Activated T-helper 9 cell treated with anti-CD3 and anti-CD28 coated beads, Interleukin-2, amount 50 U/mL, for 16 hours (primary cell): ENCODE measurements at places on chromosomes 6 and 20.

GRCh38 chr6:14265049-14266021 is 147.8 kb downstream of the CD83 start:
- no peak for DNase-seq

DNA sequence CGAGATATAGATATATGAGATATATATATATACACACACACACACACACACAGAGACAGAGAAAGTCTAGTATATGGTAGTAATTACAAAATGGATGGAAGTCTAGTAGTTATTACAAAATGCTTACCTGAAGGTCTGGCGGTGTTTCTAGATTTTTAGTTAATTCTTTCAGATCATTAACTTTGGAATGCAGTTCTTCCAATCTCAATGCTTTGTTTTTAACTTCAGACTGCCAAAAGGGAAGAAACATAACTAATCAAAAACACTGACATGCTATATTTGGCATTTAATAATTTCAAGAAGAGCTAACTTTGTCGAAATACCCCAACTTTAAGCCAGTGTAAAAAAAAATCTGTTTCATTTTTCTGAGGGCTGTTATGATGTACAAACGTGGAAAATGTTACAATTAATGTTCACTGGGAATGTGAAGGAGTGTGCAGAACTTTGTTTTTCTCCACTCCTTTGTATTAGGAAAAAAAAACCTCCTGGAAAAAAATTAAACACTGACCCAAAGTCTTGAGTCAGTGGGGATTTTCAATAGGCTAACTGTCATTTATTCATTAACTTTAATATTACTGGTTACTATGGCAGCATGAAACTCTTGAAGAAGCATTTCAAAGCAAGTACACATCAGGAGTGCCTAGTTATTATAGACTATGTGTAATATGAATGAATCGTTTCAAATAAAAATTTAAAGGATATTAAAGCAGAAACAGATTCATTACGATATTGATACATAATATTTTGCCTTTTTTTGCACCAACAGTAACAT is 232.9 kb downstream of the SYNE1 start:
- DNase-seq: no peak

DNA sequence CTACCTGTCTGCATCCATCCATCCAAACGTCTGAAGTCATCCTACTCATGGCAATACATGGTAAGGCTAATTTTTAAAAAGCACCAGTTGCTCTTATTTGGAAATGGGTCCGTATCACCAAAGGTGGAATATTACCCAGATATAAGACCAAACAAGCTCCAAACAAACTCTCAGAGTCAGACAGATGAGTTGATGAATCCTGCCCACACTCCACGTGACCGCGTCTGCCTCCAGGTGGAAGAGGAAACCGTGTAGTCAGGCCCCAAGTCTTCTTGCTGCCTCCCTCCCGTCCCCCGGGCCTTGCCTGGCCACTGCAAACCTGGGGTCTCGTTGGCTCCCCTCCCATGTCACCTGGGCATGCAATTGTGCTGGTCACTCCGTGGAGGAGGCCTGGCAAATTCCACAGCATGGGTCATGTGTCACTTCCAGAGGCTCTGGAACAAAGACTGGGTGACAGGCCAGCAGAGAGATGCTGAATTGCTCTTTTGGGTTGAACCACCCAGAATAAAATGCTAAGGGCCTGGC is 31.8 kb downstream of the CTCFL start:
- no peak for DNase-seq

GRCh38 chr6:44010411-44011349 is 116.6 kb downstream of the MRPL14 start:
- no peak for DNase-seq

DNA sequence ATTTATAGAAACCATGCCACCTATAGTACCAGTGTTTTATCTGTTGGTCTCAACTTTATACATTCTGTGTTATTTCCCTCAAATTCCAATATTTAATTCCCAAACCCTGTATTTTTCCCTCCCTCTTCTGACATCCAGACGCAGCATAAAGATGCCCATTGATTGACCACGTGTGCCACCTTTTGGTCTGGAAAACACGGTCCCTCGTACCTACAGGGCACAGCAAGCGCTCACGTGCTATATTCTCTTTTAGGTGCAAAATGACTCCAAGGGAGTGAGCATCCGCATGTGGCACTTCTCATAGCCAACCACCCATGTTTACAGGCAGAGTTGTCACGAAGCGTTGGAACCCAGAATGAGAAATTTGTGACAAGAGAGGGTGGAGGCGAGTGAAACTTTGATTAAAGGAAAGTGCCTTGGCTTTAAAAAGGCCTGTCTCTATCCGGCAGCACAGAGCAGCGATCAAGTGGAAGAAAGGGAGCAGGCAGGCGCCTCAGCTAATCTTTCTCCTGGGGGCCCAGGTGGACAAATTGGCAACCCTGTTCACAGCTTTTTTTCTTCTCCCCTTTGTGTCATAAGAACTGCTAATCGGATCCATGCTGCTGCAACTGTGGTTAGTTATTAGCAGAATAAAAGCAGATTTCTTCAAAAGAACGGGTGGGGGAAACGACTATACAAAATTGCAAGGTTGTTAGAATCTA is 225.9 kb downstream of the TMEM242 start:
- DNase-seq: no peak

DNA sequence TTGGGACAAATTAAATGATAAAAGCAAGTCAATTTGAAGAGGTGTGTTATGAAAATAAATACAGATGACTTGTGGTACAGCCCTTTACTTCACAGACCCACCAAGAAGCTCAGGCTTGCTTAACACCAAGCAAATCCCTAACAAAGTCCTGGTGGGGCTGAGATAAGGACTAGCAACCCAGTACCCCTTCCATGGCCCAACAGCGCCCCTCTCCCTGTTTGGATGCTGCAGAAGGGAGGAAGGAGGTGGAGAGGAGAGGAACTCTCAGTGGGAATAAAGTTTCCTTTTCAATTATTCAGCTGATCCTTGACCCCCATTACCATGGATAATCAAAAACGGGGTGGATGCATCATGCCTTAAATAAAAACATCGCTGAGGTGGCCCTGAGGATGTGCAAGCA is 4.5 kb upstream of the ZNF831 start:
- DNase-seq: no peak

- no peak for DNase-seq
Measured at GRCh38 chr6:156774863-156775405, 2.2 kb upstream of the ARID1B start.

GRCh38 chr6:21444711-21445260 is 148.8 kb upstream of the SOX4 start:
- no peak for DNase-seq
